ENCODE measurements at places on chromosomes 6 and 20.

DNA sequence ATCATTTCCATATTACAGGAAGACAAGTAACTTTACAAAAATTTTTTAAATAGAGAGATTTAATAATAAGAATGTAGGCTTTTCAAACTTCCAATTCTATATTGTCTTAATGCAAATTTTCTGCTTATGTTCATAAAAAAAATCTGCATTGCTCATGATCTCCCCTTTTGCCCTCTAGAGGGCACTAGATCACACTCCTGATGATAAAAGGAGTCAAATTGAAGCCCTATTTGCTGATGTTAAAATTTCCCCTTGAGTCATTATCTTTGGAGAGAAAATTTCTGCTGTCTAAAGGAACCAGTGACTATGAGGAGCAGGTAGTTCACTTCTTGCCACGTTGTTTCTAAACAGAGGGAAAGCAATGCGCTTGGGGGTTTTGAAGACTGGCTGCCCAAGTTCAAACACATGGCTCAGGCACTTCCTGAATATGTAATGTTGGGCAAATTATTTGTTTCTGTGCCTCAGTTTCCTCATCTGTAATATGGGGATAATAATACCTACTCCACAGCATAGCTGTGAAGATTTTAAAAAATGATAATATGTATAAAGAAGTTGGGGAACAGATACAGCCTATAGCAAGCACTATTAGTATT, 874.2 kb downstream of the TFAP2A start:
- no peak overlapping the region for H3K27ac ChIP-seq
- no peaks in the 10 kb centered on the region for H3K27me3 ChIP-seq
- H3K36me3 ChIP-seq: no peaks in the 10 kb centered on the region
- H3K4me3 ChIP-seq: no peak overlapping the region

DNA sequence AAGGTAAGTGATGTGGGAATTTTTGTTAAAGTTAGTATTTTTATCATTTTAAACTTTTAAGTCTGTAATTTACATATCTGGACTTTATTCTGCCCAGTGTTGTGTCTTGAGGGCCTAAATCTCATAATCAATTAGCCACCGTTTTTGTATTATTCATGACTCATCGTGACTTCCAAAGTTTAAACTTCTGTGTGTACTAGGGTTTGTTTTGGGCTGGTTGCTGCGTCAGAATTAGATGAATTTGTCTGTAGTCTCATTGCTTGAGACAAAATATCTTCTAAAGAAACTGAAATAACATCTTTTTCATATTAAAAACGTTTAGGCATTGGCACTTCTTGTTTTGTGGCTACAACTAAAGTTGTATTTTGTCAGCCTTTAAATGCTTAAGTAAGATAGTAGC, 41.3 kb downstream of the CDYL start:
- peaks cover 52% of the 10 kb centered on the region for H3K4me1 ChIP-seq
- no peak for DNase-seq
- peaks cover 14% of the 10 kb centered on the region for H3K36me3 ChIP-seq

- H3K4me3 ChIP-seq: no peak overlapping the region
- no peaks in the 10 kb centered on the region for H3K36me3 ChIP-seq
- no peaks in the 10 kb centered on the region for H3K4me1 ChIP-seq
- no peak overlapping the region for H3K27ac ChIP-seq
- H3K27me3 ChIP-seq: no peaks in the 10 kb centered on the region
- no peak for DNase-seq
Observed at GRCh38 chr20:13060327-13060726, 51.6 kb downstream of the SPTLC3 start.

DNA sequence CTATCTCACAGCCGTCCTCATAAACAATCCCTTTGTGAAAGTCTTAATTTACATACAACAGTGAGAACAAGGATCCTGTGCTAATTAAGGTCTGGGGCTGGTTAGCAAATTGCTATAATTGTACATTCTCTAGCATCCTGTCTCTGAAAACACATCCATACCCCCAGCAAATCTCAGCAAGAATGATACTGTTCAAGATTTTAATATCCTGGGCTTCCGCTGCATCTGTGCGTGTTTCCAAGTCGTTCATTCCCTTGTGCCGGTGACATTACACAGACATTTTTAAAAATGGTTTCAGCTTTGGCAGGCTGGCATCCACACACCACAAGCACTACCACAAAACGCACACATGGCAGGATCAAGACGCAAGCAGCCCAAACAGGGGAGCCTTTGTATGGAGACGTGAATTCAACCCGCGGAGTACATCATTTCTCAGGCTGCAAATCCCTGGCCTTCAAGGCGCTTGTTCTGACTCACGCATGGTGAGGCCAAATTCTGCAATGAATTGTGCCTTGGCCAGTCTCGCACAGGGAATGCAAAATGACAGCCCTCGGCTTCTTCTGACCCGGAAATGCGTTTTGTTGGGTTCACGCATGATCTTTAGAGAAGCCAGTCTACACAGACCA, 20.3 kb downstream of the ZMYND8 start:
- no peak overlapping the region for H3K27ac ChIP-seq
- H3K4me3 ChIP-seq: no peak overlapping the region
- no peak for DNase-seq
- H3K4me1 ChIP-seq: peaks cover 60% of the 10 kb centered on the region

- no peaks in the 10 kb centered on the region for H3K27me3 ChIP-seq
- peaks cover 5% of the 10 kb centered on the region for H3K36me3 ChIP-seq
- H3K27ac ChIP-seq: no peak overlapping the region
- H3K4me1 ChIP-seq: peaks cover 27% of the 10 kb centered on the region
- H3K4me3 ChIP-seq: no peak overlapping the region
Observed at GRCh38 chr6:111173946-111174345, 86.6 kb downstream of the SLC16A10 start.

DNA sequence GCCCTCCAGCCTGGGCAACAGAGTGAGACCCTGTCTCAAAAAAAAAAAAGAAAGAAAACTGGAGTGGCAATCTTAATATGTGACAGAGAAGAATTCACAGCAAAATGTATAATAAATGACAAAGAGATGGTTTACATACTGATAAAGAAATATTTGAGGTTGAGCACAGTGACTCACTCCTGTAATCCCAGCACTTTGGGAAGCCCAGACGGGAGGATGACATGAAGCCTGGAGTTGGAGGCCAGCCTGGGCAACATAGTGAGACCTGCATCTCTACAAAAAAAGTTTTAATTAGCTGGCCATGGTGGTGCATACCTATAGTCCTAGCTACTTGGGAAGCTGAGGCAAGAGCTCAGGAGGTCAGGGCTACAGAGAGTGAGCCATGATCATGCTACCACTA, 12.4 kb upstream of the DEFB118 start:
- no peaks in the 10 kb centered on the region for H3K36me3 ChIP-seq
- no peaks in the 10 kb centered on the region for H3K4me1 ChIP-seq
- H3K27ac ChIP-seq: no peak overlapping the region
- H3K4me3 ChIP-seq: no peak overlapping the region

GRCh38 chr6:134938896-134939295, 11.0 kb downstream of the ALDH8A1 start:
- H3K4me3 ChIP-seq: no peak overlapping the region
- H3K27ac ChIP-seq: no peak overlapping the region
- no peaks in the 10 kb centered on the region for H3K36me3 ChIP-seq
- no peaks in the 10 kb centered on the region for H3K27me3 ChIP-seq

- H3K27ac ChIP-seq: no peak overlapping the region
- DNase-seq: no peak
- no peaks in the 10 kb centered on the region for H3K27me3 ChIP-seq
- peaks cover 2% of the 10 kb centered on the region for H3K36me3 ChIP-seq
- H3K4me3 ChIP-seq: no peak overlapping the region
Observed at GRCh38 chr20:37362821-37363220, 16.9 kb downstream of the SRC start.

DNA sequence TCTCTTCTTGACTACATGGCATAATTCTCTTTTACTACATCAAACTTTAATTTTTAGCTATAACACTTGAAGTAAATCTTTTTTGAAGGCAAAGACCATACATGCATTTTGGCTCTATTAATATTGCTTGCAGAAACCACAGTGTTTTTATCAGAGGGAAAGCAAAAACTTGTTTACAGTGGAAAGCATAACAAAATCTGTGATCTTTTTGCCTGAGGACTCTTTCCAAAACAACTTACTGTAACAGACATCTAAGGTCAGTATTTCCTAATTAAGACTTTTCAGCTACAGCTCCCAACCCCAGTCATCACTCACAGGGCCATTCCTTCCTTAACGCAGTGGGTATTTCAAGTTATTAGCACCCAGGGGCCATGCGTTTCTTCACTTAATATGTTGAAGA, 274.7 kb downstream of the CDKAL1 start:
- no peak overlapping the region for H3K27ac ChIP-seq
- no peak for DNase-seq
- H3K36me3 ChIP-seq: peaks cover 35% of the 10 kb centered on the region

- DNase-seq: no peak
- no peaks in the 10 kb centered on the region for H3K36me3 ChIP-seq
- no peaks in the 10 kb centered on the region for H3K4me1 ChIP-seq
- no peaks in the 10 kb centered on the region for H3K27me3 ChIP-seq
Observed at GRCh38 chr6:84651583-84651982, 112.8 kb downstream of the TBX18 start.

DNA sequence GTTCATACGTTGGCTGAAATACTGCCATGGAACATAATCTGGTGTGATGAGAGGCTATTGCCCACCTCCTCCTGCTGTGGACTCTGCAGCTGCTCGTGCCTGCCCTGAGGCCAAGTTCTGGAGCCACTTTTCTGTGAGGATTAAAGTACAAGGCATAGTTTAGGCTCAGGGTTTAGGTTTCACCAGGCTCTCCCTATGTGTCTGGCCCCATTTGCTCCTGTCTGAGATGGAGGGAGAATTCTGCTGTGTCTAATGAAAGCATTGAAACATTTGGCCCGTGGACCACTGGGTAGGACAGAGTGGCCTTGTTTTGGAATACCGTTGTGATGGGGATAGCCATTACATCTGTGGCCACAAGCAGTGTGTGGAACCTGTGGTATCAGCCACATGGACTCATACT, 5.9 kb downstream of the WRNIP1 start:
- peaks cover 50% of the 10 kb centered on the region for H3K4me1 ChIP-seq
- H3K4me3 ChIP-seq: no peak overlapping the region
- DNase-seq: no peak
- no peaks in the 10 kb centered on the region for H3K27me3 ChIP-seq

DNA sequence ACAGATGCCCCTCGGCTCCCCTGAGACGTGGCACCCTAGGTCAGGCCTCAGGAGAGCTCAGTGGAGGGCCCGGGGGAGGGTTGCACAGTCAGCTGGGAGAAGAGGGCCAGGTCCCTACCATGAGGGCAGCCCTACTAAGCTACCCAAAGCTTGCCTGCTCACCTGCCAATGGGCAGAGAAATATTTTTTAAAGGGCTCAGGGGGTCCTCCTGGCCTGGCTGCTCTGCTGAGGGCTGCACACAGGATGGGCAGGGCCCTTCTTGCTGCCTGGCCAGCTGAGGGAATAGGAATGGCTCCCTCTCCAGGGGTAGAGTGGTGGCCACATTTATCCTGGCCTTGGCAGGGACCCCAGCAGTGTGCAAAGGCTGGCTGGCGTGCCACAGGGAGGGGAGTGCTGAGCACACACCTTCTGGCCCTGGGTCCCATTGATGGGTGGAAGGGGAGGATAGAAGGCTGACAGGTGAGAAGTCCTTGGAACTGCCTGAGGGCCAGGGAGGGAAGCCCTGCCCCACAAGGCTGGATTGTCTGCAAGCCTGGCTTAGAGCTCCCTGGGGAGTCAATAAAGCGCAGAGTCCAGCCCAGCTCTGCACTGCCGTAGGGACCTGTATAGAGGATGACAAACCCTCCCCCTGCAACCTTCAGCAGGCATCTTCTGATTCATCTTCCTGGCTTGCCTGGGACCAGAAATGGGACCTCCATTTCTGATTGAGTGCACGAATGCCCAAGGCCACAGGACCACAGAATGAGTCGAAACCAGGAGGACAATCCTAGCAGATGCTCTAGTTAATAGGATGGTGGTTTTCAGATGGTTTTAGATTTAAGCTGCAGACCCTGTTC, 62.1 kb downstream of the NOL4L start:
- H3K4me1 ChIP-seq: peaks cover 66% of the 10 kb centered on the region
- no peak overlapping the region for H3K4me3 ChIP-seq
- H3K36me3 ChIP-seq: peaks cover 11% of the 10 kb centered on the region
- H3K27me3 ChIP-seq: no peaks in the 10 kb centered on the region
- DNase-seq: peak; percentile 51

GRCh38 chr6:1426416-1426815, 37.0 kb downstream of the FOXF2 start:
- peaks cover 38% of the 10 kb centered on the region for H3K27me3 ChIP-seq
- no peak overlapping the region for H3K27ac ChIP-seq
- no peak overlapping the region for H3K4me3 ChIP-seq
- H3K4me1 ChIP-seq: peaks cover 2% of the 10 kb centered on the region
- H3K36me3 ChIP-seq: no peaks in the 10 kb centered on the region

DNA sequence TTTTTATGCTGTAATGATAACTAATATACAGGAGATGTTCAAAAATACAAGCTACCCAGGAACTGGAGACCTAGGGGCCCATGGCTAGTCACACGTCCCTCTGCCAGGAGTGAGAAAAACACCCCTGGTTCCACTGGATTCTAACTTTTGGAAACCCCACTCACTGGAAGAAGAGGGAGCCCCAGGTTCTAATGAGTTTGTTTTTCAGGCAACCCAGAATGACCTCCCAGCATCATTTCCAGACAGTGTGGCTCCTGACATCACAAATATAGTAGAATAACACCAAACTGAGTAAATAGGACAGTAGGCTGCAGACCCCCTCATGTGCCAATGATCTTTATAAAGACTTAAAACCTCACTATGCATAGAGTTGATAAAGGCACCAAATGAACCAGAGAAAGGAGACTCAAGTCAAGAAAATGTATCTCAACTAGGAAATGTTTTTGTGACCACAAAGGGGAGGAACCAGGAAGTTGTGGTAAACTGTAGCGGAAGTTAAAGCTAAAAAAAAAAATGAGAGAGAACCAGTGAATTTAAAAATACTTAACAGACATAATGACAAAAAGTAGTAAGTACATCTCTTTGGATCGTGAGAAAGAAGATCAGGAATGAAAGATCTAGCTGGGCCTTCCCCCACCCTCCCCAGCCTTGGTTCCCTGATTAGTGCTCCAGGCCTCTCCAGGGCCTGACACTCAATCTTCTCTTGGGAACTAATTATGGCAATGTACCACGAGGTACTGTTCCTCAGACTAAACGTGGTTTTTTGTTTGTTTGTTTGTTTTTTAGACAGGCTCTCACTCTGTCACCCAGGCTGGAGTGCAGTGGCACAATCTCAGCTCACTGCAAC, 19.8 kb downstream of the HLA-E start:
- peak overlapping the region; percentile 60 for H3K4me3 ChIP-seq
- H3K27ac ChIP-seq: peak overlapping the region; percentile 98
- peak; percentile 42 for DNase-seq
- no peaks in the 10 kb centered on the region for H3K36me3 ChIP-seq
- H3K4me1 ChIP-seq: peaks cover 69% of the 10 kb centered on the region
- no peaks in the 10 kb centered on the region for H3K27me3 ChIP-seq

- no peaks in the 10 kb centered on the region for H3K36me3 ChIP-seq
- H3K27ac ChIP-seq: no peak overlapping the region
- no peak for DNase-seq
- H3K27me3 ChIP-seq: no peaks in the 10 kb centered on the region
Observed at GRCh38 chr20:10542442-10542841, 107.3 kb downstream of the SLX4IP start.
